ENCODE measurements at places on chromosomes 16 and 17.

DNA sequence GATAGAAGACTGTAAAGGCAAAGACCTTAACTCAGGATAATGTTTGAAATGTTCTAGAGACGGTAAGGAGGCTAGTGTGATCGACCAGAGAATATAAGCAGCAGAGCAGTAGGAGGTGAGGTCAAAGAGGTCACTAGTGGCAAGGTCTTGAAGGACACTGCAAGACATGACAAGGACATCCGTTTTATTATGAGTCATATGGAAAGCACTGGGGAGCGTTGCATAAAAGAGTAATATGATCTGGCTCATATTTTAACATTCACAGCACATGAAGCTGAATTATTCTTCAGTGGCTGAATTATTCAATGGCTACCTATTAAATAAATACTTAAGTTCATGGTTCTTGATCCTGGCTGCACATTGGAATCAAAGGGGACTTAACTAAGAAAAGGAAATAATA, 123.7 kb downstream of the SOX9 start:
- no peak for DNase-seq

DNA sequence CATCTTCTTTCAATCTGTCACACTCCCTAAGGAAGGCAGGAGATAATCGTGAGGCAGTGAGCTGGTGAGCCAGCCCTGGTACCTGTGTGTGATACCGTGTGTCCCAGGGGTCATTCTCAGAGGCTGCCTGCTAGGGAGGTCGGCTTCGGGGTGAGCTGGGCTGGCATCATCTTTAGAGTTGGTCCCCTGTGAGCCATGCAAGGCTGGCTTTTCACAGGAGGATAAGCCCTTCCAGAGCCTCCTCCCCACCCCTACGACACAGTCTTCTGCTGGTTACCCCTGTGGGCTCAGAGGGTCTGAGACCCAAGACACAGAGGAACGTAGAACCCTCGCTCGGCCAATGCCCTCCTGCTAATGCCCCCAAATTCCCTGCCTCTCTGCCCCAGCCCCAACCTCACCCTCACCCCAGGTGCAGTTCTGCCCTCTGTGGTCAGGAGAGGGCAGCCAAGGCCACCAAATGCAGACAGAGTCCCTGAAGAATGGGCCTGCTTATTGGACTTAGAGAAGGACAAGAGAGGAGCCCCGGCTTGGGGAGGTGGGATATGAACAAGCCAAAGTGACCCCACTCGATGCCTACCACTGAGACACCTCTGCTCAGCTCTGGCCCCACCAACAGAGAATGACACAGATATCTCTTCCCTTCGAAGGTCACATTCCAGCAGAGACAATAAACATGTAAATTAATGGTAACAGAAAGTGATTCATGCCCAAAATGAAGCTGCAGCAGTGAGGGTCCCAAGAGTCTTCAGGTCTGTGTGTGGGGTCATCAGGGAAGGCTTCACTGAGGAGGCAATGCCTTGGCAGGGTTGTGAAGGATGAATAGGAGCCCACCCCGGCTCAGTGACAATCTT, 80.8 kb upstream of the CCL1 start:
- DNase-seq = peak; percentile 3

- DNase-seq = peak; percentile 45
Observed at GRCh38 chr17:55446581-55447205, 25.1 kb upstream of the MMD start.

- DNase-seq = no peak
Observed at GRCh38 chr17:3896108-3896967, 3.5 kb upstream of the CAMKK1 start.

All from kidney tubule cell (primary cell).